ENCODE measurements at places on chromosomes 11 and 22.

GRCh38 chr11:2673871-2674471 is 25.8 kb downstream of the KCNQ1OT1 start:
- no peak for DNase-seq

GRCh38 chr11:113796663-113797259 is 17.2 kb downstream of the CLDN25 start:
- DNase-seq: no peak

DNA sequence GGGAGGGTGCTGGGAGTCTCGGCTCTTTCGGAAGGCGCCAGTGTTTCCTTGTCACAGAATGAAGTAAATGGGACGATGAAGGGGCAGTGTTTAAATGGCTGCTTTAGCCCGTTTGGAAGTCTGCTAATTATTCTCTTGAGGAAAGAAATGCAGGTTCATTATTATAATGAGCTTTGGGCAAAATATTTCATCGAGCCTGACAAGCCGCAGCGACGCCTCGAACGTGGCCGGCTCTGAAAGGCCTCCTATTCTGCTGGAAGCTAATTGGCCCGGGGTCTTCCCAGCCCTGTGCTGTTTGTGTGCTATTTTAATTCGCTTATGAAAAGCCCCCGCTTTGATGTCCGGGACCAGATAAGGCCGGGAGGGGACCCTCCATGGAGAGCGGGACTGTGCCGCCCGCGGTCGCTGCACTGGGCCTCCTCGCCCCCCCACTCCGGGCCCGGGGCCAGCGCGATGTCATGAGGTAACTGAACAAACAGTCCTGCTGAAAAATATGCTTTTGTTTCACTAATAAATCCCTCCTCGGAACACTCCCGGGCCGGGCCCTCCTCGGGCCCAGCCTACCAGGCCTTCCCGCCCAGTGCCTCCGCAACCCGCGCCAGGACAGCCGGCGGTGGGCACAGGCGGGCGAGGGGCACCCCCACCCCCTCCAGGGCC is 78.4 kb downstream of the CDKN1C start:
- DNase-seq: no peak

DNA sequence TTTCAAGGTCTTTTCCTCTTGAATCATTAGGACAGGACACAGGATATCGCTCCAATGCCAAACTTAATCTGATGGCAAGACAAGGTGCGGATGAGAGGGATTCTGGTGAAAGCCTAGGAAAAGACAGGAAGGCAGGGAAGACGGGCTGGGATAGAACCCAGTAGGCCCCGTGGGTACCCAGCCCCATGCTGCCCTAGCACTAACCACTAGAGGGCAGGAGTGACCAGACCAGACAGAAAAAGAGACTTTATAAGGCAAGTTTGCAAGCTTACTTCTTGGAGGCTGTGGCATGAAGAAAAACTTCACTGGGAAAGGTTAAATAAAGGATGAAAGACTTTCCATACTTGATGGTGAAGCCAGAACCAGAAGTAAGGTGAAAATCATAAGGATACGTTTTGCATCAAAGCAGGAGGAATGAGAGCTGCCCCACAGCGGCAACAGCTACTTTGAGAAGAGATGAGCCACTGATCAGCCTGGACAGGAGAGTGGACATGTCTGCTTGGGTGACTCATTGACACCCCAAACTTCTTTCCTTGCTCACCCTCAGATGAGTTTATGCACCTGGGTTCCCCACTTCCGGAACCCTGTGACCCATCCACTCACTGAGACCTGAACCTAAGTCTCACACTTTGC is 39.8 kb downstream of the SYN3 start:
- no peak for DNase-seq

DNA sequence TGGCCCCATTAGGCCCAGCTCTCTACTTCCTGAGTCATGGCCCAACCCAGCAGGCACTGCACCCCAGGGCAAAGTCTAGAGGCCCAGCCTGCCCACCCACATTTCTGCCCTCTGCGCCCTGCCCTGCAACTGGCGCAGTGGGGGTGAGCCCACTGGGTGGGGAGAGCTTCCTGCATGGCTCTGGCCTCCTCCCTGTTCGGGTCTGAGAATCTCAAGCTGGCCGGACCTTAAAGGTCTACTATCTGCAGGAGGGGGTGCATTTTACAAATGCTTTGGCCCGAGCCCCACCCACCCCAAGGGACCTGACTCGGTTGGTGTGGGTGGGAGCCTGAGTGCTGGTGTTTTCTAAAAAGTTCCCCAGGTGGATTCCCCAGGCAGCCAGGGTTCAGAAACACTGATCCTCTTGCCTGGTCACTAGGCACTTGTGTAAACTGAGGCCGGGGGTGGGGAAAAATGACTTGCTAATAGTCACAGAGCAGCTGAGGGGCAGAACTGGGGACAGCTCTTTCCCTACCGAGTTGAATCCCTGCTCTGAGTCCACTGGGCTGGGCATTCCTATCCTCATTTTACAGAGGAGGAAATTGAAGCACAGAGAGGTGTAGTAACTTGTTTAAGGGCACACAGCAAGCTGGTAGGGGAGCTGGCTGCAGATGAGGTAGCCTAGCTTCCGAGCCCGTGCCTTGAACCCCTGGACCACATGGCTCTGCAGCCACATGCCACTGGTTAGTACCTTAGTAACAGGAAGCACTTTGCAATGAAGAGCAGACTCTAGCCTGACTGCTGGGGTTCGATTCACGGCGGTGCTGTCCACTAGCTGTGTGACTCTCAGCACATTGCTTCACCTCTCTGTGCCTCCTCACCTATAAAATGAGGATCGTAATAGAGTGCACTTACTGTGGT is 36.3 kb downstream of the CD82 start:
- no peak for DNase-seq

DNA sequence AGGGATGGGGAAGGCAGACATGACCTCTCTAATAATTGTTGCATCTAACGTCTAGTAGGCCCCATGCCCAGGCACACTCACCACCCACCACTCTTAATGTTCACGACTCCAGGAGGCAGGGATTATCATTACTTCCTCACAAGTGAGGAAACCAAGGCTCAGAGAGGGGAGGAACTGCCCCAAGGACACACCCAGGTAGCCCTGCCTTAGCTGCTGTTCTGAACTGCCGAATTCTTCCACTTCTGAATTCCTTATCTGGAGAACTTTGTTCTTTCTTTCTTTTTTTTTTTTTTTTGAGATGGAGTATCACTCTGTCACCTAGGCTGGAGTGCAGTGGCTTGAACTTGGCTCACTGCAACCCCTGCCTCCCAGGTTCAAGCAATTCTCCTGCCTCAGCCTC is 16.7 kb downstream of the SLCO2B1 start:
- DNase-seq: no peak

DNA sequence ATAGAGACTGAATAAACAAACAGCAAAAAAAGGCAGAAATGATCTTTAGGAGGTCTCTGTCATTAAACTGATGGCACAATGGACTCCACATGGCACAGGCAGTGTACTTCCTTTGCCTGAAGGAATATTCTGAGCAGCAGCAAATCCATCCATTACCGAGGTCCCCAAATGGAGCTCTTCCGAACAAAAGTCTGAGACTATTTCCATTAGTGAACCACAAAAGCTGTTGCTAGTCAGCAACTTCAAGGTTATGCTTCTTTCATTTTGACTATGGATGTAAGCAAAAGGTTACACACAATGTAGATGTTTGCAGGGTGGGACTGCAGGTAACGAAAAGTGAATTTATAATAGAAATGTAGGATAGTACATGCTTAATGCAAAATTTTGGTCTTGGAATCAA is 14.5 kb downstream of the NARS2 start:
- no peak for DNase-seq

DNA sequence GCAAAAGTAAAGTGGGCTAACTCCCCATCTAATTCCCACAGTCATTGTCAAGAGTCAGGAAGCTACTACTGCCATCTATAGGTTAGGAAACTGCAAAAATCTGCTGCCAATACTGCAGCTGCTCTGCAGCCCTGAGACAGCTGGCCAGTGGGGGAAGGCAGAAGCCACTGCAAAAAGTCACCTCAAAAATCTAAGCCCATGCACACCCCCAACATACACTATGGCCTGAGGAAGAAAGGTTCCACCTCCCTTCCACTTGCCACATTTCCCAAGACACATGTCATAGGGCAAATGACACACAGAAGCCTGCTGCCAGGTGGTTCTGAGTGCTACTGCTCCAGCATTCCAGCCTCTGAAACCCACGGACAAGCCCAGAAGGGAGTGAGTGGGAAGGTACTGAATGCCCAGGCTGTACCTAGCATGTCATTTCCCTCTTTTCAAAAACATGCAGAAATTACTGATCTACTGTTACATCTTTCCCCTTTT is 36.9 kb downstream of the DGCR2 start:
- peak; percentile 6 for DNase-seq

- no peak for DNase-seq
These were observed 3.3 kb upstream of the KMT5B start for GRCh38 chr11:68216171-68216938.

DNA sequence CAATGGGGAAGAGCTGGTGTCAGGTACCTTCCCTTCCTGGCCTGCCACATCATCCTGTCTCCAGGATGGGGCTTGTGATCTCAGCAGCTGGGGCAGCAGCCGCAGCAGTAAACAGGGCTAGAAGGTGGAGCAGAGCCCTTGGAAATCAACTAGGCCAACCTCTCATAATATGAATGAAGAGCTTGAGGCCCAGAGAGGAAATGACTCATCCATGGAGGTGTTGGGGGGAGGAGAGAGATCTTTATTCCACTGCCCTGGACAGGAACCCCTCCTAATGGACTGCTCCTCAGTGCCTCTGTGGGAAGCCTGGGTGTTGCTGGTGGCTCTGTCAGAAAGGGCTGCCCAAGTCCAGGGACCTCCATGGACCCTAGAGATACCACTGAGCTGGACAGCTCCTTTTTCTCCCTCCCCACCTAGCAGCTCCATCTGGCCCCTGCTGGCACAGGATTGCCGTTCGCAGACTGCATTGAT is 111.8 kb downstream of the OSBP2 start:
- DNase-seq: peak; percentile 8

- no peak for DNase-seq
These were observed 88.1 kb upstream of the NARS2 start for GRCh38 chr11:78662811-78663210.

DNA sequence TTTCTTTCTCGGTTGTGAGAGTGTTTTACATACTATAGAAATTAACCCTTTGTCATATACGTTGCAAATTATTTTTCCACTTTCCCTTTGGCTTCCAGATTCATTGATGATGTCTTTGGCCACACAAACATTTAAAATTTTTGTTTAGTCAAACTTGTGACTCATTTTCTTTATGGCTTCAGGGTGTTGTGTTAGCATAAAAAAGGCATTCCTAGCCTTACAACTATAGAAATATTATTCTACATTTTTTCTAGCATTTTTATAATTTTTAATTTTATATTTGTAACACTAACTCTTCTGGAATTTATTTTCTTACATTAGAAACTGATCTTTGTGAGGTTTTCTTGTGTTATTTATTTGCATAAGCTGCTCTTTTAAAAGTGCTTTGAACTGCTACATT is 12.1 kb downstream of the GRIA4 start:
- DNase-seq: no peak

- no peak for DNase-seq
These were observed 145.2 kb downstream of the FBXO7 start for GRCh38 chr22:32619614-32620426.

DNA sequence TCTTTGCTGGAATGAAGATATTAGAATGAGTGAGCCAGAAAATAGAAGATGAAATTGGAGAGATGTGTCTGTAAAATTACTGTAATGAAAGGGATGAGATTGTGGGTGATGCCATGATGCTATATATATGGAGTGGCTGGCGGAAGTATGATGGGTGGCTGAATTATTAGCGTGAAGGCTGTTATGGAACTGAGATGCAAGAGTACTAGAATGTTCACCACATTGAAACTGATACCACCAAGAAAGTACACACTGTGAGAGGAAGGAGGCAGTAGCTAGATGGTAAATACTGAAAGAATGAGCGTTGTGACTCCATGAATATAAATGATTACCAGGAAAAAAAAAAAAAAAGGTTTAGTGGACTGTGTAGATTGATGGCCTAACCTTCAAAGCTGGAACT is 411.9 kb downstream of the CNTN5 start:
- no peak for DNase-seq

DNA sequence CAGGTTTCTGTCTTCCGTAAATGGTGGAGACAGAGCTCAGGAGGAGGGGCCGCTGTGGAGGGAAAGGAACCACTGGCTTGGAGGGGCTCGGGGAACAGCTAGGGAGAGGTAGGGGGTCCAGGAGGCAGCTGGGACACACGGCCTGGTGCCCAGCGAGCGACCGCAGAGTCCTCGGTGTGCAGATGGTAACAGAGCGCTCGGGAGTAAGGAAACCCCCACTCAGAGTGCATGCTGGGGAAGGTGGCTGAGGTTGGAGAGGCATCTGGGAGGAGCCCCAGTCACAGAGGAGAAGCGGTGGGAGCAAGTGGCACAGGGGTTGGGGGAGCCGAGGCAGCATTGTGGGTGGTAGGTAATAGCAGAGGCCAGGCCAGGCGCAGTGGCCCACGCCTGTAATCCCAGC is 10.8 kb upstream of the NCF4 start:
- DNase-seq: no peak

GRCh38 chr11:2215230-2215560 is 43.6 kb upstream of the TH start:
- DNase-seq: no peak

- no peak for DNase-seq
These were observed 73.0 kb downstream of the CD44 start for GRCh38 chr11:35211952-35212351.
